ENCODE measurements at places on chromosomes 13 and 19.

GRCh38 chr13:37344056-37344455 lies 238.6 kb upstream of the CSNK1A1L start:
- no peak for DNase-seq

DNA sequence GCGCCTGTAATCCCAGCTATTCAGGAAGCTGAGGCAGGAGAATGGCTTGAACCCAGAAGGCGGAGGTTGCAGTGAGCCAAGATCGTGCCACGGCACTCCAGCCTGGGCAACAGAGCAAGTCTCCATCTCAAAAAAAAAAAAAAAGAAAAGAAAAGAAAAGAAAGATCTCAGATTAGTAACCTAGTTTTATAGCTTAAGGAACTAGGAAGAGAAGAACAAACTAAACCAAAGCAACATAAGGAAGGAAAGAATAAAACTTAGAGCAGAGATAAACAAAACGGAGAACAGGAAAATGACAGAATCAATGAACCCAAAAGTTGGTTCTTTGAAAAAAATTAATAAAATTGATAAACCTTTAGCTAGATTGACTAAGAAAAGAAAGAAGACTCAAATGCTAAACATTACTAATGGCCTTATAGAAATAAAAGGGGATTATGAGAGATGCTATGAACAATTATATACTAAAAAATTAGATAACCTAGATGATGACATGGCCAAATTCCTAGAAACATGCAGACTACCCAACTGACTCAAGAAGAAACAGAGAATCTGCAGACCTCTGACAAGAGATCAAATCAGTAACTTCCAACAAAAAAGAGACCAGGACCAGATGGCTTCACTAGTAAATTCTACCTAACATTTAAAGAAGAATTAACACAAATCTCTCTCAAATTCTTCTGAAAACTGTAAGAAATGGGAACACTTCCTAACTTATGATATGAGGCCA lies 68.2 kb downstream of the CDADC1 start:
- DNase-seq: no peak

DNA sequence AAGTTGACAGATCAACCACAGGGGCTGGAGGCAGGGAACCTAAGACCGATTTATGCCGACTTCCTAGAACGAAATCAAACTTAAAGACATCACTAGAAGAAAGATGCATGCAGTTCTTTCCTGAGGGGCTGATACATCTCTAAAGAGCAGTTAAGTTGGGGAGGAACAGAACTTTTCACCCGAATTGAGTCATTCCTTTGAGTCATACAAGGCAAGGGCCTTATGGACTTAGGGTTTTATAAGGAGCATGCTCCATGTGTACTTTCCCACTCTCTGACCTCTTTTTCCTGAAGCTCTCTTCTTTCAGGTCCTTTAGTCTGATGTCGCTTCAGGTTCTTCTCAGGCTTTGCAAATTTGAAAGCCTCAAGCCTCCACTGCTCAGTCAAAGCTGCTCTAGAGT lies 7.9 kb upstream of the FBXL3 start:
- DNase-seq: no peak

DNA sequence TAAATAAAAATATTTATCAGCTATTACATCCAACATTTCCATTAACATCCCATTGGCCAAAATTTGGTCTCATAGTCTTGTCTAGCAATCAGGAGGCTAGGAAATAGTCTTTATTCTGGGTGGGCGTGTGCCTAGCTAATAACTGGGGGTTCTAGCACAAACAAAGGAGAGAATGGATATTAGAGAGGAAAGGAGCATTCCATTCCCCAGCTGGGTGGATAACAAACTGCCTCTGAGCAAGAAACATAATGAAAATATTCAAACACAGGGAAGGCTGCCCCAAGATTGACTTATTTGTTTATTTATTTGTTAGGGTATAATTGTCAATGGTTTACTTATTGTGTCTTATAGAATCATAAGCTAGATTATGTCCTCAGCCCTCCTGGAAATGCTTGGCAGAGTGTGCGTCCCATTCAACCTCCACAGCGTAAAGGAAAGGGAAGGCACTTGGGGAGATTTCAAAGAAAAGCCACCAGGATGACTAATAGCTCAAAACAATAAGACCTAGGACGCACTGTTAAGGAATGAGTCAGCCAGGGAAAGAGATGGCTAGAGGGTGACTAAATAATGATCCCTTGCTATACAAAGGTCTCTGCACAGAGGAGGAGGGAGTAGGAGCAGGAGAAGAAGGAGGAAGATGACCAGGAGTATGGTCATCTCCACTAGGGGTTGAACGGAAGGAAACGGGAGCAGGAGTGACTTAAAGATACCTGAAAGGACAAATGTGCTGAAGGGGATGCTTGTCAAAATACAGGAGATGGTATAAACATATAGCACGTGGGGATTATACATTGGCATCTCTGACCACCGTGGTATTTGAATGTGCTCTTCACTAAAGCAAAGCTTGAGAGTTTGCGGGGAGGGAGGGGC lies 23.5 kb upstream of the USP12 start:
- DNase-seq: no peak

GRCh38 chr19:51781999-51782398 lies 13.0 kb upstream of the FPR3 start:
- DNase-seq: no peak

GRCh38 chr13:35936246-35936978 lies 194.8 kb downstream of the DCLK1 start:
- DNase-seq: no peak

GRCh38 chr19:9531933-9532332 lies 6.5 kb downstream of the ZNF426 start:
- DNase-seq: no peak

GRCh38 chr13:106686163-106686562 lies 118.2 kb upstream of the ARGLU1 start:
- no peak for DNase-seq

GRCh38 chr13:48574041-48574796 lies 41.3 kb upstream of the RCBTB2 start:
- no peak for DNase-seq

- DNase-seq: no peak
These were observed 24.2 kb downstream of the ZNF829 start for GRCh38 chr19:36891768-36892357.

- DNase-seq: peak; percentile 57
These were observed 82.3 kb upstream of the C1QTNF9B start for GRCh38 chr13:23979361-23980159.

DNA sequence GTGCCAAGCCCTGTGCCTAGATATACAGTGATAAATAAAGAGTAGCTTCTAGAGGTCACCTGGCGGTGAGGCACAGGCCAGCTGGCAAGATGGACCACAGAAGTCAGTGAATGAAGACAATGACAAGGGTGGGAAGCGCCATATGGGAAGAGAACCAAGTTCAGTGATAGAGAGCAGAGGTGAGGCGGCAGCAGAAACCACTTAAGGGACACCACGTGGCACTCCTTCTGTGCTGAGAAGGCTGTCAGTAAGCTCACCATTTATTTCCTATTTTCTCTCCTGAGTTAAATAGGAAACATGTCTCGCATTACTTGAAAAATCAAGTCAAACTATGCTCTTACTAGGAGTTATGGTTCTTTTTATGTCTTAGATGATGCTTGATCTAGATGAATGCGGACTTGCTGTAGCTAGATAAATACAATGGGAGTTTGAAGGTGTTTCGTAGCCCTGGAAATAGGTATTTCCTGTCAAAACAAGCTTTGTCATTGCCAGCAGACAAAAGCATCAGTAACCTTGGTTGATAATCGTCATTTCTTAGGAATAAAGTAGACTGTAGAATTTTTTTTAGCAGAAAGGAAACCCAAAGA lies 17.8 kb downstream of the ALOX5AP start:
- DNase-seq: no peak

- peak; percentile 71 for DNase-seq
These were observed 14.6 kb downstream of the VSIG10L start for GRCh38 chr19:51327066-51328001.

GRCh38 chr13:30745906-30746686 lies 10.8 kb downstream of the ALOX5AP start:
- DNase-seq: no peak

- DNase-seq: no peak
These were observed 141.3 kb downstream of the STOML3 start for GRCh38 chr13:38849315-38849714.

GRCh38 chr19:21023901-21024300 lies 3.4 kb downstream of the ZNF430 start:
- DNase-seq: no peak

DNA sequence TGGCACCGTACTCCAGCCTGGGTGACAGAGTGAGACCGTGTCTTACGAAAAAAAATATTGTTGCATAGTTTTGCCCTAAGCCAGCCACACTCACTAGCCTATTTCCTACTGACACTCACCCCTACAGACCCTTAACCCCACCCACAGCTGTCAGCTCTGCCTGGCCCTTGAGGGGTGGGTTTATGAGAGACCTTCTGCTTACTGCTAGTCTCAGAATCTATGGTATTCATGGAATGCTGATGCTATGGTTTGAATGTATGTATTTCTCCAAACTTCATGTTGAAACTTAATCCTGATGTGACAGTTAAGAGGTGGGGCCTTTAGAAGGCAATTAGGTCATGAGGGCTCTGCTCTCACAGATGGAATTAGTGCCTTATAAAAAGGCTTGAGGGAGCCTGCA lies 79.2 kb upstream of the LRCH1 start:
- no peak for DNase-seq

- DNase-seq: no peak
These were observed 43.5 kb downstream of the ATP7B start for GRCh38 chr13:51967482-51968446.

GRCh38 chr13:75838366-75839005 lies 202.4 kb downstream of the LMO7 start:
- DNase-seq: no peak

DNA sequence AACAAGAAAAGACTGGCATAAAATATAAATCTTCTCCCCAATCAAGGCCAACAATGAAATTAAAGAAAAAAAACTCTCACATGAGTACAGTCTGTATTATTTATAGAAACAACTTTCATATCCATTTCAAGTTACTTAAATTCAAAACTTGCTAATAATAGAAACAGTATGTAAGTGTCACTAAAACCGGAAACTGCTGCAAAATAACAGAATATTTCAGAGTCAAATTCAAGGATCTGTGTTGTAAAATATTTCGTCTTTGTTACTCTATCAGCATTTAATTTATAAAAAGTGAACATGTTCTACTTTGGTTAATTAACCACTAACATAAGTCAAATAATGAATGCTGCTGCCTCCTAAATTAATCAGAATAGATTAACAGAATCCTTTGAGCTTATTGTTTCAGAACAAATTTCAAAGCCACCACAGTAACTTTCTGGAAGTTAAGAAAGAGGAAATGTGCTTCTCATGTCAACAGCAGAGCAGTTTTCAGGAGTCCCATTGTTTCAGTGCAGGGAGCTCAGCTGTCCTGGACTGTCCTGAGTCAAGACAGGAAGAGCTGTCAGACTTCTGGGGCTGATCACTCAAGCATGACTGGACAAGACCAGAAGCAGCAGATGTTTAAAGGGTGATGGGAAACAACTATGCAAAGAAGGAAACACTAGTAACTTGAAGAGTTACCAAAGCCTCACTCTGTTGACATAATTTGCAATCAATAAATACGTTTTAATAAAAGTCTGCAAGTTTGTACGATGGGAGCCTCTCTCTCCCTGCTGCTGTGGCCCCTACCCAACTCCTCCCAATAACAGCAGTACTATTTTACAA lies 76.9 kb downstream of the FOXO1 start:
- no peak for DNase-seq

DNA sequence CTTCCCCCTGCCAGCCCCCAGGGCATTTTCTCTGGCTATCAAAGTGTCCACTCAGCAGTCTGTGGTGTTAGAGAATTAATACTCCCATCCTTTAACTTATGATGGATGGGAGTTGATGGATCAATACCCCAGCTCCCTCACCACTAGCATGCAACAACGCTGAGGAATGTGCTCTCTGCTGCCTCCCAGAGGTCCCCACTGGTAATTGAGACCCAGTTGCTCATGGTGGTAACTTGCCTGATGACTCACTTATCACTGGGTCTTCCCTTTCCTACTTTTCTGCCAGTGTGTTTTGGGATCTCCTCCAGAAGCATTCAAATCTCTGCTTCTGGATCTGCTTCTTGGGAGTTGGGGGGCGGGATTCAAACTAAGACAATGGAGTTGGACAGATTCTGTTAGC lies 20.3 kb upstream of the CACNA1A start:
- DNase-seq: no peak

DNA sequence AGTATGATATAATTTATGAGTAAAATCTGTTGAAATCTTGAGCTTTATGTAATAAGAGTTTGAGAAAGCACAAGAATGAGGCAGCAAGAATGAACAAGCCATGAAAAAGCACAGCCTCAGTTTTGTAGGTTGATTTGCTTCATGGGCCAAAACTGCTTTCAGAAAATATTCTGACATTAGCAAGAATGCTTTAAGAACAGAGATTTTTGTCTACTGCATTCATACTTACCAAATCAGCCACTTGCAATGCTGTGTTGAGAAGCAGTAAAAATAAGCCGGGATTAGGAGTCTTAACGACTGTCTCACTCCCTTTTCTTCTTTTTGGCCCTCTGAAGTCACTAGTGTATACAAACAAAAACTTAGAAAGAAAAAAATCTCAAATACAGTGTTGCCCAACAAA lies 114.5 kb downstream of the POSTN start:
- DNase-seq: no peak

- no peak for DNase-seq
These were observed 40.7 kb upstream of the DOCK9 start for GRCh38 chr13:99018418-99019180.

GRCh38 chr13:105914291-105915036 lies 621.0 kb downstream of the EFNB2 start:
- no peak for DNase-seq

DNA sequence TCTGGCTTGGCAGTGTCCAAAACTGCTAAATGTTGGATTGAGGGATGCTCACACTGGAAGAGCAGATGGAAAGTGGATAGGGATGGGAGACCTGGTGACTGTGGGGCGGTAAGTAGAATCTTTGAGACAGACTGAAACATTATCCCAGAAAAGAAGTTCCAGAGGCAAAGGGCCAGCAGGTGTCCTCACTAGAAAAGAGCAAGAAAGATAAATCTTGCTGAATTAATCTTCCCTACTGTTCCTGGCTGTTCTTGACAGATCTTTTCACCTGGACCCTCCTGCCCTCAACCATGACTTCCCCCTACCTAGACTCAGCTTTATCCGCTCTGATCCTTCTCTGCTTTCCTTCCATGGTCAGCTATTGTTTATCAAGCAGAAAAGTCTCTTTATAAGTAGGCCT lies 35.0 kb upstream of the FRY start:
- no peak for DNase-seq

GRCh38 chr13:113116206-113116800 lies 6.3 kb upstream of the F10 start:
- no peak for DNase-seq
